Stimulated activated CD4-positive, alpha-beta T cell treated with anti-CD3 and anti-CD28 coated beads, Interleukin-4, amount 100 ng/mL, for 1 hour (primary cell): ENCODE measurements at places on chromosomes 13 and 19.

GRCh38 chr19:55325172-55325571 is at the start of gene TMEM150B:
TMEM150B (minus strand) TSS chr19:55325341; CDS start chr19:55321036, 4,305 bp downstream.
- no peak for DNase-seq

DNA sequence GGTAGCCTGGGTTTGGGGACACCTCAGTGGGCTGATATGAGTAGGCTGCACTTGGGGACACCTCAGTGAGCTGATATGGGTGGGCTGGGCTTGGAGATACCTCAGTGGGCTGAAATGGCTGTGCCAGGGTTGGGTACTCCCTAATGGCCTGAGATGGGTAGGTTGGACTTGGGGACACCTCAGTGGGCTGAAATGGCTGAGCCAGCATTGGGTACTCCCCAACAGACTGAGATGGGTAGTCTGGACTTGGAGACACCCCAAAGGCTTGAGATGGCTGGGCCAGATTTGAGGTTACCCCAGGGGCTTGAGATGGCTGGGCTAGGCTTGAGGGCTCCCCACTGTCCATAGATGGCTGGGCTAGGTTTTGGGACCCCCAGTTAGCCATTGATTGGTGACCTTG is 12.1 kb downstream of the IQCN start:
- DNase-seq, result no peak

DNA sequence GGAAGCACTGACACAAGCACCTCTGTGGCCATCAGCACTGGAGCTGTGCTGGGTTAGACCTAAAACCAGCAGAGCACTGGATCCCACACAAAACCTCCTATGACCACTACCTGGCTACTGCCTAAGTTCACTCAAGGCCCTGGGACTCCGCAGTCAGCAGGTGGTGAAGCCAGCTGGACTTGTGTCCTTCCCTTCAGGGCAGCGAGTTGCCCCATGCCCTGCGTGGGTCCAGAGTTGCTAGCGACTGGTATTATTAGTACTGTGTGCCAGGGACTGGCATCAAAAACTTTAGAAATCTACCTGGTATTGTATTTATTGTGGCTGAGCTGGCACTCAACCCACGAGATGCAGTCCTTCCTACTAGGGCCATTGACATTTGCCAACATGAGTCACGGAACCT is 6.0 kb downstream of the OR10H4 start:
- DNase-seq, result no peak

DNA sequence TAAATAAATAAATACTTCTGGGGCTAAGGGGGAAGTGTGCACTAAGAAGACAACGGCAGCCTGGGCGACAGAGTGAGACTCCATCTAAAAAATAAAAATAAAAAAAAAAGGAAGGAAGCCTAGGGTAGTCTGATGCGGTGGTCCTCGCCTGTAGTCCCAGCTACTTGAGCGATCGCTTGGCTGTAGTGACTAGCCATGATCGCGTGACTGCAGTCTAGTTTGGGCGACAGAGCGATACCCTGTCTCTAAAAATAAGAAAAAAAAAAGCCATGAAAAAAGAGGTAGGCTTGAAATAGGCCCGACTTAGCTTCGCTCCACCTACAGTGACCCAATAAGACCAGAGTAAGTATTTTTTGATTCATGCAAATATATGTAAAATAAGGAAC is 661 bp upstream of the BABAM1 start:
- no peak for DNase-seq

DNA sequence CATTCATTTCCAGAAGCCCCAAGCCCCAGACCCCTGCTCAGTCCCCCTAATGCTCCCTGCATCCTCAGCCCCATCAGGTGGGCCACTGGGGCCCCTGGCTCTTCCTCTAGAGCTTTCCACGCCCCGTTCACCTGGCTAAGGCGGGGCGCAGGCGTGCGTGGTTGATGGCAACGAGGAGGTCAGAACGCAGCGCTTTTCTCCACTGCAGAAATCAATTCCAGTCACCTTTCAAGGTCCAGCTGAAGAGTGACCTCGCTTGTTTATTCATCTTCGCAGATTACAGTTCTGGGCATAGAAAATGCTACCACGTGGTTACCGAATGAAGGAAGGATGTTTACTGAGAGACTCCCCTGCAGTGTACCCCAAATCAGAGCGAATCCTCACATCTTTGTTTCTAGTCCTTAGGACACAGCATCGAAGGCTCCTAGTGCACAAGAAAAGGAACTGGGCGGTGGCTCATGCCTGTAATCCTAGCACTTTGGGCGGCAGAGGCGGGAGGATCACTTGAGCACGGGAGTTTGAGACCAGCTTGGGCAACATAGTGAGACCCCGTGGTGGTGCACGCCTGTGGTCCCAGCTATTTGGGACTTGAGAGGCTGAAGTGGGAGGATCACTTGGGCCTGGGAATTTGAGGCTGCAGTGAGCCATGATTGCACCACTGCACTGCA is 828 bp upstream of the PBX4 start:
- no peak for DNase-seq

DNA sequence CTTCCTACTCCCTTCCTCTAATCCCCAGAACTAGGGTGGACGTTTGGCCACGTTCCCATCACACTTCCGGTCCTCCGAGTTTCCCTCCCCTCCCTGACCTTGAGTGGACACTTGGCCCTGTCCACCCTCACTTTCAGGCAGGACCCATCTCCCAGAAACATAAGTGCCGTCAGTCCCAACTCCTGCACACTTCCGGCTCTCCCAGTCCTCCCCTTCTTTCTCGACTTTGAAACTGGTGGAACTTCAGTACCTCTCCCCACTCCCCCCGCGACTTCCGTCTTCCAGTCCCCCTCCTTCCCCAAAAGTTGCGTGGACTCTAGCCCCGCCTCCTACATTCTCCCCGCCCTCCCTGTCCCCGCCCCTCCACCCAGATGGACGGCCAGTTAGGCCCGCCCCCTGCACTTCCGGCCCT is 278 bp upstream of the ZNF274 start:
- DNase-seq, result peak; percentile 80

GRCh38 chr13:72726726-72727416 is 558 bp downstream of the MZT1 start:
- peak; percentile 44 for DNase-seq

DNA sequence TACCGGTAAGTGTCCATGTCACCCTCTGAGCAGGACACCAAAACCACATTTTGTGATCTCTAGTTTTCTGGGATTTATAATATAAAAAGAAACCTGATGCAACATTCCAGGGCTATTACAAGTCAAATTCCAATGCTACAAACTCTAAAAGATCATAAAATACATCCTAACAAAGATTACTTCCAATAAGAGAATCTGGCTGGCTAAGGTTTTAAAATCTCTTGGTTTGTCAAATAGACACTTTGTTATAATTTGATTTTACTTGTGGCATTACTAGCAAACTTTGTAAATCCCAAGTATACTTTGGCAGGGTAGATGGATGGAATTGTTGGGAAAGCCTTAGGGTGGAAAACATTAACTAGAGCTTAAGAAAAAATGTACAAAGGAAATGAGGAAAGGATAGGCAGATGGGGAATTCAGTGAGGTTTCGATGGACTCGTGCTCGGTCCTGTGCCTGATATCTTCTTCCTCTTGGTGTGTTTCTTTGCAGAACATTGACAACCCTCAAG is 74.0 kb upstream of the POMP start:
- no peak for DNase-seq

DNA sequence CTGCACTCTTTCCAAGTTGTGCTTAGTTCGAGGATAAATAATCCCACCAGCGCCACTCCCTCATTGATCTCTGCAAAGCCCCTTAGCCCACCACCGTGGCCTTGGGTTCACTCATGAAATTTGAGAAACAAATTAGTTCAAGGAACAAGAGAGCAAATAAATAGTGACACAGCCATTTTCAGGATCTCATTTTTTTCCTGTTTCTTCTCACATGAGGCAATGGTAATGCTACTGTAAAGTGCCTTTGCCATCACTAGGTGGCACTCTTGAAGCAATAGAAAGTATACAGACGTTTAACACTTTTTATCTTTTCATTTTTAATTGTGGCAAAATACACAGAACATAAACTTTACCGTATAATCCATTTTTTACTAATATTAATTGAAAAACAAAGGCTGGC is 76.8 kb upstream of the ZNF835 start:
- no peak for DNase-seq

- DNase-seq, result no peak
These were observed 1.4 kb downstream of the EPN1 start for GRCh38 chr19:55676383-55676782.
